ENCODE measurements at places on chromosomes 7 and 10.
A peak's percentile ranks its signal among the peaks of the same experiment; 100 is the strongest.

DNA sequence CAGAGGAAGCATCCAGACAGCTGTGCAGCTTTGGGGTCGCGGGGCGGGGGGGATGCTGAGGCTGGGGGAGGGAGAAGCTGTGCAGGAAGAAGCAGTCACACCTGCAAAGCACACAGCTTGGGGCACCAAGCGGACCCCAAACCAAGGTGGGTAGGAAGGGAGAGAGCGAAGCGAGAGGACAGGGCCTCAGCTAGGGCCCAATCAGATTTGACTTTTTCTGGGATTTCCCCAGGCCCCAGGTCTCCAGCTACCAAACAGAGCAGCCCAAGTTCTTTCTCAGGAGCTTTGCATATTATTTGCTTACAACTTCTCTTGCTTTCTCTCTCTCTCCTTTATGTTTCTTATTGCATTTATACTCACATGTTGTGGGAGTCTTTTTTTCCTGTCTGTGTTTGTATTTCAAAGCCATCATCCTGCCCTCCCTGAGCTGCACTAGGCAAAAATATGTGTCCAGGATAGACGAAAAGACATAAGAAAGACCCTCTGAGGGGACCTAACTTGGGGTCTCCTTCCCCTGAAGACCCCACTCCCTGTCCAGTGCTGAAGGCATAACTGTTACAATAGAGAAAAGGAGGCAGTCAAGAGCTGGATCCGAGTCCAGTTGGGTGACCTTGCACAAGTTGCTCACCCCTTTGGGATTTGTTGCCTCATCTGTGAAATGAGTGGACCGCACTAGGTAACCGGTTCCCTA is 50.6 kb upstream of the SMNDC1 start:
- DNase-seq: no peak

DNA sequence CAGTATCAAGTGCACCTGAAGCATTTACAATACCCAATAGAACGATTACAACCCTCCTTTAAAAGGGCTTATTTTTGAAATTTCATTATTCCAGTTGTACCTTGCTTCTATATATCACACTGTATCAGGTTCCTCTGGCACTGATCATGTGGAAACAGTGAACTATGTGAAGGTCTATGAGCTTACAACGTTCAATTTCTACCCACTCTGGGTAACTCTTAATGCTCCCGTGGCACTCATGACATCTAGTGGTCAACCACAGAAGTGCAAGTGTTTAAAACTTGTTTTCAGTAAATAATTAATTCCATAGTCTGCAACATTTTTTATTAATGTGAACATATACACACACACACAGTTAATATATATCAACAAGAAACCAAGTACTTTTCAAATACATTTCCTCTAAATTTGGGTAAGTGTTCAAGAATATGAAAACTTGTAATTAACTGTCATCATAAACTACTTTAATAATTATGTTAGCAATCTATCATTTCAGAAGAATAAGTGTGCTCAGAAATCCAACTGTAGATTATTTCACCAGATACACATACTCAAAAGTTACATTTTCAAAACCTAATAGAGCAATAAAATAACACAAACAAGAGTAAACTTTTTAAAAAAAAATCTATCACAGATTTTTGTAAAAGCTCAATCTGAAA is 61.0 kb downstream of the MPP7 start:
- peak; percentile 73 for DNase-seq

DNA sequence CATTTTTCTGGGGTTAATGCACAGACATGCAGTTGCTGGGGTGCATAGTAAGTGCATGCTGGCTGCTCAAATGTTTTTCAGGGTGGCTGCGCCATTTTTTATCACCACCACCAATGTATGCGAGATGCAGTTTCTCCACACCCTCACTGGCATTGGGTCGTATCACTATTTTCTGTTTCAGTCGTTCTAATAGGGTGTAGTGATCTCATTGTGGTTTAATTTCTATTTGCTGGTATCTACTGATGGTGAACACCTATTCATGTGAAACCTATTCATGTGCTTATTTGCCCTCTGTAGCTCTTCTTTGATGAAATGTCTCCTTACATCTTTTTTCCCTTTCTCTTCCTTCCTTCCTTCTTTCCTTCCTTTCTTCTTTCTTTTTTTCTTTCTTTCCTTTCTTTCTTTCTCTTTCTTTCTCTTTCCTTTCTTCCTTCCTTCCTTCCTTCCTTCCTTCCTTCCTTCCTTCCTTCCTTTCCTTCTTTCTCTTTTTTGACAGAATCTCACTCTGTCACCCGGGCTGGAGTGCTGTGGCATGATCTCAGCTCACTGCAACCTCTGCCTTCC is 84.3 kb downstream of the ELFN1 start:
- no peak for DNase-seq

DNA sequence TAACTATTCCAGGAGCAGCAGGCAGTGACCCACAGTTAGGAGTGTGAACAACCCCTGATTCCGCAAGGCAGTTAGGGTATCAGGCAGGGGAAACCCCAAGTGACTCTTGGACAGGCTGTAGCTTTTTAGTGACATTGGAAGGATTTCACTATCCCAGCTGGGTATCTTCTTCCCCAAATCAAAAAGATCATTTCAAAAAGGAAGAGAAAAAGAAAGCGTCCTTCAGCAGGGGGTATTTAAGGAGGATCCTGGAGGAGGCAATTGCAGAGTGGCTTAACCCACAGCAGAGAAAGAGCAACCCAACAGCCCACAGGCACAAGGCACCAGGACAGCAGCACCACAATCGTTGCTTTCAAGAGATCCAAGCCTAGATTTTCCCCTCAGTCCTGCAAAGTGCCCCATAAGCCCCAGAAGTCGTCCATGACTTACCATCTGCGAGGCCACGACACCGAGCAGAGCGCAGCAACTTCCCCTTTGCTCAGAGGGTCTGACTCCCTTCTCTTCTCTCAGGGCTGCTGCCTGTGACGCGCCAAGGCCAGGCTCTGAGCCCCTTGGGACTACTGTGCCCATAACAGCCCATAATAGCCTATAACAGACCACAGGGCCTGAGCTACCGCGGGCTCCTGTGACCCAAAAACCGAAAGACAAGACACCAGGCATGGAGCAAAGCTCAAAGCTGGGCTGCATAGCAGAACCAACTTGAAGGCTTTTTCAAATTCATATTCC is 19.8 kb downstream of the PIK3AP1 start:
- DNase-seq: no peak

Data from GM23338 (cell line).